Stimulated activated CD8-positive, alpha-beta memory T cell treated with anti-CD3 and anti-CD28 coated beads, Interleukin-2, amount 100 ng/mL, for 1 hour (primary cell): ENCODE measurements at places on chromosomes 1 and 21.

GRCh38 chr1:241736387-241736786 lies 84.3 kb downstream of the WDR64 start:
- no peak for DNase-seq

DNA sequence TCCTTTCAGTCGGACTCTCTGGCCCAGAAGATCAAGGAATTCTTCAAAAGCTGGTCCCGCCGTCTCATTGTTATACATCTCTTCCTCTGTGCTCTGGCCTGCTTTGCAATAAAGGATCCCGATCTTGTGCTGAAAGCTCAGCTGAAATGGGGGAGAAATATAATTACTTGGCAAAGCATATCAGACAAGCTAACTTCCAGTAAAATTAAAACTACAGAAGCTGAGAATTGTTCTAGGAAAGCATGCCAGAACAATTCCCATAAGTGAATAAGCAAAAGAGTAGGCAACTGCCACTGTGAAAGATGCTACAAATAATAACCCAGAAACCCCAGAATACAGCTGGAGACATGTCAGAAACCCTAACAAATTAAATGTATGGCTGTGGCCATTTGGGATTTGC lies 146.1 kb downstream of the SIPA1L2 start:
- DNase-seq, result no peak

- no peak for DNase-seq
Measured at GRCh38 chr1:94792473-94793295, 27.5 kb upstream of the SLC44A3 start.

- no peak for DNase-seq
Measured at GRCh38 chr1:193631306-193631705, 444.9 kb upstream of the B3GALT2 start.

GRCh38 chr1:47192458-47193384 lies 2.9 kb upstream of the PDZK1IP1 start:
- DNase-seq, result peak; percentile 29

DNA sequence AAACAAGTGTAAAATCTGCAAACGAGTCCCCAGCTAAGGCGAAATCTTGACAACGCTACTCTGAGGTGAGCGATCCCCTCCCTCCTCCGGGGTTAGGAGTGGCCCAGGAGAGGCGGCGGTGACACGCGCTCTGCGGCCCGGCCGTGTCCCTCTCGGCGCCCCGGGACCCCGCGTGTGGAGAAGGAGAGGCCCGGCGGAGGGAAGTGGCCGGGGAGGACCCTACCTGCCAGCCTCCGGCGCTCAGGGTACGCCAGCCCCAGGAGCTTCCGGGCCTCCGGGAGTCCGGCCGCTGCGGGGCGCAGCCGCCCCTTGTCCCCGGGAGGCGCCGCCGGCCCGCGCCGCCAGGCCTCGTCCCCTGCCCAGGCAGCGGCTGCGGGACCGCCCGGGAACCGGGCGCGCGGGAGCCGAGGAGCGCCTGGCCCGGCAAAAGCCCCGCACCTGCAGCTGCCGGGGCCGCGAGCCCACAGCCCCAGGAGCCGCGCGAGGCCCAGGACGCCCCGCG lies 543 bp downstream of the ABCB10 start:
- DNase-seq, result no peak

GRCh38 chr1:83954166-83954823 lies 44.6 kb downstream of the TTLL7 start:
- no peak for DNase-seq

GRCh38 chr1:33257772-33258712 lies 1.8 kb downstream of the ZNF362 start:
- DNase-seq, result no peak

- no peak for DNase-seq
Measured at GRCh38 chr1:194230351-194231144, 1044.1 kb upstream of the B3GALT2 start.

DNA sequence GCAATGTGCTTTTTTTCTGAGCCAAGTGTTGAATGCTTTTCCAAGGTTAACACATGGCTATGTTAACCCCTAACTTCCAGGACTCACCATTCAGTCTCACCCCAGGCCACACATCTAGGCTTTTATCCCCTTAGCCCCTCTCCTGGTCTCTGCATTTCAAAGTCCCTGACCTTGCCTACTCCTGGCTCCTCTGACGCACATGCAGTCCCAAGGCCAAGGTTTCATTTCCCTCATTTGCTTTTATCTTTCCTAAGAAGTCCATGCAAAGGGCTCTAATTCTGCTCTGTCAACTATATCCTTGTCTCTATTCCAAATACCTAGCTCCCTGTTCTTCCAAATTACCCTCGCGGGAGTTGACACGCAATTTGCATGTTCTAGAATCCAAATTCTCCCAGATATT lies 25.4 kb downstream of the SLC30A10 start:
- DNase-seq, result no peak

GRCh38 chr1:226994586-226995364 lies 54.7 kb downstream of the COQ8A start:
- DNase-seq, result no peak

DNA sequence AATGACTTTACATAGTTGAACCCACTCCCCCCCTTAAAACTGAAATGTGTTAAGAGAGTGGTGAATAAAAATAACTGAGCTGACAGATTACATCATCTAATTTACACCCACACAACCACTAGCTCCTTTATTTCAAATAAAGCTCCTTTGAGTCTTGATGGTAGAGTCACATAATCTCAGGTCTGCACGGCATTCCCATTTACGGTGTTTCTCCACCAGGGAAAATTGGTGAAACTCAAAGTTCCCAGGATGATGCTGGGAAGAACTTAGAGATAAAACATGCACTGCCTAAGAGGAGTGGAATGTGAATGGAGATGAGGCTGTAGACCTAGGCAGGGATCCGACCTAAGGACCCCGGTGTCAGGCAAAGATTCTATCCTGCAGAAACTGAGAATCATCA lies 727.8 kb upstream of the ADAMTS5 start:
- no peak for DNase-seq

DNA sequence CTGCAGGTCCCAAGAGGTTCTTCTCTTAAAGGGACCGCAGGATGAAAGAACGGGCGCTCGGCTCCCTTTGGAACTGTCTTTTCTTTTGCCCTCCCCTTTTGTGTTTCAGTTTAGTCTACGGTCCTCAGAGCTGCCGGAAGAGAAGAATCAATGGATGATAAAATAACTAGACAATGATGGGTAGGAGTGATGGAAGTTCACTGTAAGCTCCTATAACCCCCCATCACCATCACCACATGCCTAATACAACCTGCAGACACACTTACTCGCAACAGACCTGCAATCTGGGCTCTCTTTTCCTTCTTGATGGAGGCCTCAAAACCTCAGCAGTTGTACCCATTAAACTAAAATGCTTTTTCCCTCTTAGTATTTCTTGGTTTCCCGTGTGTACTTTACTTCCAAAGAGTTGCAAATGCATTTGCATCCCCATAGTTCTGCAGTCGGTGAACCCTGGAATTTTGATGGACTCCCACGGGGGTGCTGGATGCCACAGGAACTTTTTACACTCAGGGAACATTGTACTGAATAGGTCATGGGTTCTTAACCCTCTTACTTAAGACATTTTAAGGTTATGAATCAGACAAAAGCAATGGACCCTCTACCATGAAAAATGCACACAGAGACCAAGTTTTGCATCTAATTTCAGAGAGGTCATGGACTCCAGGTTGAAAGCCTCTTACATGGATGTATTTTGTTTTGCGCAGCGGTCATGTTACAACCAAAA lies 633 bp upstream of the RFX5 start:
- no peak for DNase-seq

- DNase-seq, result no peak
Measured at GRCh38 chr1:50279622-50280330, 143.5 kb downstream of the DMRTA2 start.

- DNase-seq, result no peak
Measured at GRCh38 chr1:17595602-17595925, 56.1 kb downstream of the ARHGEF10L start.

- no peak for DNase-seq
Measured at GRCh38 chr21:40852563-40852962, 5.6 kb upstream of the DSCAM start.

- DNase-seq, result no peak
Measured at GRCh38 chr1:18422076-18422777, 58.5 kb upstream of the KLHDC7A start.

GRCh38 chr1:209202830-209203532 lies 380.5 kb upstream of the CAMK1G start:
- DNase-seq, result no peak

- no peak for DNase-seq
Measured at GRCh38 chr1:179031855-179032513, 6.3 kb downstream of the FAM20B start.

- DNase-seq, result no peak
Measured at GRCh38 chr1:215137985-215138384, 55.4 kb downstream of the KCNK2 start.

DNA sequence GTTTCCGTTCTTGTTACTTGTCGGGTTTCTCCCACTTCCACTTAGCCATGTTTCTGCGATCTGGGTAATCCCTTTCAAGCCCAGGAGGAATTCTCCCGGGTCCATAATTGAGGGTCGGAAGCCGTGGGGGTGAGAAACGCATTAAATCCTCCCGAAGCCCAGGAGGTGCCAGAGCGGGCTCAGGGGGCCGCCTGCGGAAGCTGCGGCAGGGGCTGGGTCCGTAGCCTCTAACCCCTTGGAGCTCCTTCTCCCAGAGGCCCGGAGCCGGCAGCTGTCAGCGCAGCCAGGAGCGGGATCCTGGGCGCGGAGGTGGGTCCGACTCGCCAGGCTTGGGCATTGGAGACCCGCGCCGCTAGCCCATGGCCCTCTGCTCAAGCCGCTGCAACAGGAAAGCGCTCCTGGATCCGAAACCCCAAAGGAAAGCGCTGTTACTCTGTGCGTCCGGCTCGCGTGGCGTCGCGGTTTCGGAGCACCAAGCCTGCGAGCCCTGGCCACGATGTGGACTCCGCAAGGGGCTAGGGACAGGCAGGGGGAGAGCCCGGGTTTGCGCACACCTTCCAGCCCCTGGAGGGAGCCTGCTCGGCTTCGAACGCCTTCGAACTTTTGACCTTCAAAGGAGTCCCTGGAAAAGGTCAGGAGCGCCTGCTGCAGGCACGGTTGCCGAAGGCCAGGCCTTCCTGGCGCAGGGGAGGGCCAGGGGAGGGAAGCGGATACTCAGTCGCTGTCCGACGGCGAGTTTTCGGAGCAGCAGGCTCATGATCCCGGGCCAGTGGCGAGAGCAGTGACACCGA lies 1.7 kb upstream of the SIM2 start:
- no peak for DNase-seq

DNA sequence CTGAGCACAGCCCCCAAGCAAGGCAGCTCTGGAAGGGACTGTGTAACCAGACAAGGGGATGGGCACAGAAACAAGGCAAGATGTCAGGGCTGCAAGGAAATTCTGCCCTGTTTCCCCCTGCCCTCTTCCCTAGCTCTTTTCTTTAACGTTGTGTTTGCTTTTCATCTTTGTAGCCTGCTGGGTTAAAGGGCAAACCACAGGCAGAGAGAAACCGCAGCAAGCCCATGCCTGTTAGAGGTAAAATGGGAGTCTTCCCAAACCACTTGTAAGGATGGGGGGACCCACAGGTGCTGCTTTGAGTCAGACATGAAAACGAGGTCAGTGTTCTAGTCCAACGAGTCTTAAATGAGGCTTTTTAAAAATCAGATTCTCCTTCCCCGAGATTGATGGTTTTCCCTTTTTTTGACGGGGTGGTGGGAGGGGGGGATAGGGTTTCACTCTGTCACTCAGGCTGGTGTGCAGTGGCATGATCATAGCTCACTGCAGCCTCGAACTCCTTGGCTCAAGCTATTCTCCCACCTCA lies 13.3 kb downstream of the TGFBR3 start:
- no peak for DNase-seq

- DNase-seq, result no peak
Measured at GRCh38 chr1:216183454-216183853, 239.8 kb downstream of the USH2A start.

DNA sequence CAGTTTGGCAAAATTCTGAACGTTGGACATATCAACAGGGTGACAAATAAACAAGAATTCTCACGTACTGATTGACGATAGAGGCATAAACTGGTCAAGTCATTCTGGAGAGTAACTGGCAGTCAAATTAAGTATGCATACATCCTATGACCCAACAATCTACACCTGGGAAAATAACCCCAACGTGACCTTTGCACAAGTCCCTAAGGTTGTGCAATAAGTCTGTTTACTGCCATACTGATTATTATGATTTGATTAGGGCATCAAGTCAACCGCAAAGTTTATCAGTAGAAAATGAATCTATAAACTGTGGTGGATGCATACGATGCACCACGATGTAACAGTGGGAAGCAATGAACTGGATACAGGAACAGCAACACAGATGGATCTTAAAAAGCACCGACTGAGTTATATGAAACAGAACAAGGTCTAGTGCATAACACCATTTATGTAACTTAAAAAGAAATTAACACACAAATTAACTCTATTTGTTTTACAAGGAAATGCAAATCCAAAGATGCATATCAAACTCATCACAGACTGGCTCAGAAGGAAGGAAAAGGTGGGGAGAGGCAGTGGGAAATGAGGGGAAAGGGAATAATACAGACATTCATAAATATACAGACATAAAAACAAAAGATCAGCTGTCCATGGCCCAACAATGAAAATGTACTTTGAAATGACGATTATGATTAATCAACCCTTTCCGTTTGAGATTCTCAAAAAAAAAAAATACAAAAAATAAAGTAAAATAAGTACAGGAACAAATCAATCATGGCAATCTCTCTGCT lies 41.0 kb upstream of the SEC16B start:
- DNase-seq, result no peak

DNA sequence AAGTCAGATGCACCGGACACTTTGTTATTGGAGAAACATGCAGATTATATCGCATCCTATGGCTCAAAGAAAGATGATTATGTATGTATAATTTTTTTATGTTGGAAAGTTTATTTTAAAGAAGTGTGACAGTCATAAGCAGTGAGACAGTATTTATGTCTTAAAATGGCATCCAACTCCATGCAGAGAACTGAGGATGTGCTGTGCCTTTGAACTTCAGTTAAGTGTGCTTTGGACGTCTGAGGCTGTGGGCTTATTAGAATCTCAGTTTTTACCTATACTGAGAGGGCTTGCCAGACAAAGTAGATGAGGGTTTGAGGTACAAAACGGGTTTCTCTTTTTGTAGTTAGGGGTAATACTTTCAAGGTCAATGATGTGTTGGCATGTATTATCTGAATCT lies 1.5 kb downstream of the RABGGTB start:
- DNase-seq, result no peak

GRCh38 chr1:47536646-47537118 lies 98.8 kb downstream of the FOXD2 start:
- DNase-seq, result no peak

DNA sequence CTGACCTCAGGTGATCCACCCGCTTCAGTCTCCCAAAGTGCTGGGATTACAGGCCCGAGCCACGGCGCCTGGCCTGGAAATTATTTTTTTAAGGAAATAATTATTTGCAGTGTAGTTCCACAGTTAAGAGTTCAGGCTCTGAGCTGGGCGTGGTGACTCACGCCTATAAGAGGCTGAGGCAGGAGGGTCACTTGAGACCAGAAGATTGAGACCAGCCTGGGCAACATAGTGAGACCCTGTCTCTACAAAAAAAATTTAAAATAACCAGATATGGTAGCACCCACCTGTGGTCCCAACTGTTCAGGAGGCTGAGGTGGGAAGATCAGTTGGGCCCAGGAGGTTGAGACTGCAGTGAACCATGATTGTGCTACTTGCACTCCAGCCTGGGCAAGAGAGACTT lies 13.9 kb downstream of the H3-3A start:
- no peak for DNase-seq

- no peak for DNase-seq
Measured at GRCh38 chr1:38891753-38892152, 10.4 kb upstream of the GJA9 start.
